ENCODE measurements at places on chromosomes 6 and 20. TPM values are rescaled to one million over a fixed set of nuclear protein-coding genes. Genes with fewer than 3 reads are reported as not detected.

Gene VSTM2L
- 2.0 TPM for polyA plus RNA-seq

Gene NAA20
- polyA plus RNA-seq, result 105 TPM

Gene TJAP1
- 50.2 TPM for polyA plus RNA-seq

GRCh38 chr20:46741924-46742668 lies 32.6 kb downstream of the SLC2A10 start:
- DNase-seq, result no peak

DNA sequence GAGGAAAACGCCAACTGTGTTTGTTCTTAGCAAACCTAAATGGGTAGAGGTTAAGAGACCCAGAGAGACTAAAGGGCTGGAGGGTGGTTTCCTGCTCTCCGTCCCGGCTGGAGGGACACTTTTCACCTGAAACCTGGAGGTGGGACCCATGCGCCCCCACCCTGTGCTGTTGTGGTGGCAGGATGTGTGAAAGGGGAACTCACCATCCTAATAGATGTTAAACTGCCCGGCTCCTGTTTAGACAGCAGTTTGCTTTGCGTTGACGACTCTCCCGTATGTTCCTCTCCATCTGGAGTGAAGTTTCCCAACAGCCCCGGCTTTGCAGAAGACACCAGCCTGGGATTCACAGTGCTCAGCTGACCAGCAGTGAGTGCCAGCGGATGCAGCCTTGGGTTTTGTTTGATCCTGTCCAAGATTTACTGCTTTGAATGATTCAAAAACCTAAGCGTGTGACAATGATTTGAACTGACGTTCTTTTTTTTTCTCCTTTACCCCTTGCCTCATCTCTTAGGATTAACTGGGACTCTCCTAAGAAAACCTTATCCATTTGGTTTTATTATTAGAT lies 66.0 kb downstream of the CDH4 start:
- no peak for DNase-seq

- DNase-seq, result no peak
Measured at GRCh38 chr6:34970488-34970887, 81.4 kb downstream of the ANKS1A start.

DNA sequence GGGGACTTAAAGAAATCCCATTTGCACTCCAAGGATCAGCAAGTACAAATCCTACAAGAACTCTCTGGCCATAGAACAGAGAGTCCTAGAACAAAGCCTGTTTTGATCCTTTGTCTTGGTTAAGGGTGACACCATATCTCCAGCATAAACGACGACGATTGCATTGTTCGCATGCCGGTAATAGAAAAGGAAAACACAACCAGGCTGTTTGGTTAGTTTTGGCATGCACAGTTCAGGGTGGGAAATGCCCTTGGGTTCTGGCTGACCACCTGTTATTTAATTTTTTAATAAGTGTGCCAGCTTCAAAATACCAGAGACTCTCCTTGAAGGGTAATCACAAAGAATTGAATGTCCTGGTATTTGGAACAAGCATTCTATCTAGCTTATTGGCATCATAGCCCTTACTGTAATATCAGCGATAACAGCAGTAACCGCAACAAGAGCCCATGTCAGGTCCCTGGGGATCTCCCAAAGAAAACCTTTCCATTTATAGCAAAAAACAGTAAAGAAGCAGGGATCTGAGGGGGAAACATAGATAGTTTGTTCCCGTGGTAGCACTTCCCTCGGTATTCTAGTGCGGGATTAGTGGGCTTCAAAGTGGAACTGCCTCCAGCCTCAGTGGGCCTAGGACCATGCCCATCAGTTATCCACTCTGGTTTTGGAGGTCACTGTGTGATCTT lies 77.1 kb downstream of the TMEM170B start:
- no peak for DNase-seq

DNA sequence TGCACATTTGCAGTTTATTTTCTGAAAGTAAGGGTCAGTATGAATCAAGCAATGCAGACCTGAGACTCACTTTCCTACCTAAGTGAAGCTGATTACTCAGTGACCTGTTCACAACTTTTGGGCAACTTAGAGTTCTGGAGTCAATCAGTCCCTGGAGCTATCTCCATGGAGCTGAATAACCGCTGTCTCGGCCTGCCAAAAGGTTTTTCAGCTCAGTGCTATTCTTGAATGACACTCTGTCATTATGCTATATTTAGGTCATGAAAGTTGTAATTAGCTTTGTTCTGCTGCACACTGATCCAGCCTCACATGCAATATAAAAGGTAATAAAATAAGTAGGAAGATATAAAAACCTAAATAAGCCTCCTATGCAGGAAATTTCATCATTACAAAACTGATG lies 356.0 kb downstream of the BMP2 start:
- DNase-seq, result no peak

GRCh38 chr20:31790401-31790800 lies 28.8 kb upstream of the MYLK2 start:
- DNase-seq, result no peak

DNA sequence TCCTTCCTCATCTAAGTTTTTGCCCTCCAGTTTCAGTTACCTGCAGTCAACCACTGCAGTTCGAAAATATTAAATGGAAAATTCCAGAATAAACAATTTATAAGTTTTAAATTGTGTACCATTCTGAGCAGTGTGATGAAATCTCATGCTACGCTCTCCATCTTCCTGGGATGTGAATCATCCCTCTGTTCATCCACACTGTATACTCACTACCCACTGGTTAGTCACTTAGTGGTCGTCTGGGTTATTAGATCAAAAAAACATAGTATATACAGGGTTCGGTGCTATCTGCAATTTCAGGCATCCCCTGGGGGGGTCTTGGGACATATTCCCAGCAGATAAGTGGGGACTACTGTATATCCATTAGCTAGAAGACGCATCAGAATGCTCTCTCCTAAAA lies 151.9 kb upstream of the SLC22A16 start:
- DNase-seq, result no peak
